Gastroesophageal sphincter (tissue), 4 donors: ENCODE measurements at places on chromosomes 2 and 18.

GRCh38 chr2:120856421-120856862 is 120.8 kb downstream of the GLI2 start:
- ATAC-seq = peak; percentile 80

DNA sequence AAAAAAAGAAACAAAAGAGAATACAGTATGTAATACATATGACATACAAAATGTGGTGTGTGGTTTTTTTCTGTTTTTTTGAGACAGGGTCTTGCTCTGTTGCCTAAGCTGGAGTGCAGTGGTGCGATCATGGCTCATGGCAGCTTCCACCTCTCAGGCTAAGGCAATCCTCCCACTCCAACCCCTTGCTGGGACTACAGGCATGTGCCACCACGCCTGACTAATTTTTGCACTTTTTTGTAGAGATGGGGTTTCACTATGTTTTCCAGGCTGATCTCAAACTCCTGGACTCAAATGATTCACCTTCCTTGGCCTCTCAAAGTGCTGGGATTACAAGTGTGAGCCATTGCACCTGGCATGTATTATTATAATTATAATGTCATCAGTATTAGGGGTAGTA is 38.9 kb downstream of the DHX57 start:
- ATAC-seq = no peak

DNA sequence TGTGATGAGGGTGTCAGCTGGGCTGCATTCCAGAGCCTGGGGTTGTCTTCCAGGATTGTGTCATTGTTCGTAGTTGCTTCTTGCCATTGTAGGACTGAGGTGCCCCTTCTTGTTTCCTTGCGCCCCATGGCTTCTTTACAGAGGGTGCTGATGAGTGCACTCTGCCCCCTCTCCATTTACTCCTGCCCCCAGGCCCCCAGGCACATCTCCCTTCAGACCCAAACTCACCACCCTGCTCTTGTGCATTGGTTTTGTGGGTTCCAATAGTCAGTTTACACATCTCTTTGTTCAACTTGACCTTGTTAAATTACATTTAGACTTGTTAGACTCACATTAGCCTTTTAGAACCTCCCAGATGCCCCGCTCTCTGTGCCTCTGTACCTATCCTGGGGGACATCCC is 33.1 kb downstream of the HJURP start:
- ATAC-seq = no peak

DNA sequence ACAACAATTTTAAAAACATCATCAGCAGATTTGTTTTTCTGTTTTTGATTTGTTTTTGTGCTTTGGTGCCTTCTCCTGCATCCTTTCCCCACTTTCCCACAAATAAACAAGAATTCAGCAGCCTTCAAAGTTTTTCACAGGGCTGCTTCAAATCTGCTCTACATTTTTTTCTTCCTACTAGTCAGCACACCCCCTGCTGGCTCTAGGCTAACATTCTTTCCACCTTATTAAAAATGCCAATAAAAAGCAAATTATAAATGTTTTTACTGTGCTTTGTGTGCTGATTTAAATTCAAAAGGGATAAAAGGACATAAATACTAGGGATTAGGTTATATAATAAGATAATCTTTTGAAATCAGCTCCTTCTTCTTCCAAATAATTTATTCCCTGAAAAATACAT is 6.2 kb upstream of the CNTNAP5 start:
- no peak for ATAC-seq

GRCh38 chr2:180406687-180407086 is 399.6 kb upstream of the CWC22 start:
- ATAC-seq = no peak

- no peak for ATAC-seq
Measured at GRCh38 chr2:143347271-143347695, 218.1 kb downstream of the ARHGAP15 start.

DNA sequence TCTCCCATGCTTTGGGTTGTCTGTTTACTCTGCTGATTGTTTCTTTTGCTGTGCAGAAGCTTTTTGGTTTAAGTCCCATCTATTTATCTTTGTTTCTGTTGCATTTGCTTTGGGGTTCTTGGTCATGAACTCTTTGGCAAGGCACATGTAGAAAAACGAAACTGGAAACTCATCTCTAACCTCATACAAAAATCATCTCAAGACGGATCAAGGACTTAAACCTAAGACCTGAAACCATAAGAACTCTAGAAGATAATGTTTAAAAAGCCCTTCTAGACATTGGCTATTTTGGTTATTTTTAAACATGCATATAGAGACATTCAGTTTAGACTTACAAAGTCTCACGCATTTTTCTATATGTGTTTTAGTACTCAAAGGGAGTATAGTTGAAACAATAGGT is 1164.3 kb upstream of the GYPC start:
- no peak for ATAC-seq

GRCh38 chr18:25284861-25285550 is 67.0 kb downstream of the ZNF521 start:
- peak; percentile 53 for ATAC-seq

GRCh38 chr2:84857566-84857965 is 23.3 kb downstream of the TRABD2A start:
- ATAC-seq = no peak

GRCh38 chr2:99831772-99832171 is 310.6 kb downstream of the AFF3 start:
- ATAC-seq = no peak

DNA sequence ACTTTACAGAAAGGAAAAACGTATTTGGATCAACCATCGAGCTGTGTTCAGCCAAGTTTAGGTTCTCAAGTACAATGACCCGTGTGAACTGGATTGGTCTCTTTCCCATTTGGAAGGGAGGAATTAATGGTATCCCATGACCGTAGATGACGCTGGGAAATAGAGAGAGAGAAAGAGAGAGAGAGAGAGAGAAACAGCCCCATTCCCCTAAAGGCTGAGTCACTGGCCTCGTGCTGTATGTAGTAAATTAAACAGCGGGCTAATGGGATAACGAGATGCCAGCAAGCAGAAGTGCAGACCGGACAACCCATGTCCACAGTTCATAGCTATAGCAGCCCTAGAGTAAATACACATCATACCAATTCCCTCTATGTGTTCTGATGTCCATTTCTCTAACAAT is 99.6 kb downstream of the BCL11A start:
- no peak for ATAC-seq

DNA sequence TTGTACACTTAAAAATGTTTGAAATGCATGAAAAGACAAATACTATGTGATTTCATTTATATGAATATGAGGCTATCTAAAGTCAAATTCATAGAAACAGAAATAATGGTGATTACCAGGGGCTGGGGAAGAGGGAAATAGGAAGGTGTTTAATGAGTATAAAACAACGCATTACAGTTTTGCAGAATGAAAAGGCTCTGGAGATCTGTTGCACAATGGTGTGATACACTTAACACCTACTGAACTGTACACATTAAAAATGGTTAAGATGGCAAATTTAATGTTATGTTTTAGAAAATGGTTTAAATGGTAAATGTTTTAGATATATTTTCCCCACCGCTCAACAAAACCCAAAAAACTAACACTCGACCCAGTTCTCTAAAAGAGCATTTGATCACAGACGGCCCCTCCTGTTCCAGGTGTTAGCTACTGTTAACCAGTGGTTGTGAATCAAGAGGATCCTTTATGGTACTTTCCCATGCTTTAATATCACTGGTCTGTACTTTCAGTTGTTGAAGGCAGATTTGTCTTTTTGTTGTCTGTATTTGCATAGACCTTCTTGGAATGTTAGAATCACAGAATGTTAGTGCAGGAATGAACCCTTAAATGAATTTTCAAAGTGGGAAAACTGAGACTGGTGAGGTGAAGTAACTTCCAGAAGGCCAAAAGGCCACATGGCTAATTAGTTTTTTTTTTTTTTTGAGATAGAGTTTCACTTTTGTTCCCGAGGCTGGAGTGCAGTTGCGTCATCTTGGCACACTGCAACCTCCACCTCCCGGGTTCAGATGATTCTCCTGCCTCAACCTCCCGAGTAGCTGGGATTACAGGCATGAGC is 10.2 kb downstream of the RAB10 start:
- ATAC-seq = no peak

GRCh38 chr18:49011291-49011746 is 60.6 kb upstream of the SMAD7 start:
- ATAC-seq = no peak

GRCh38 chr18:66167829-66168684 is 417.2 kb downstream of the CDH7 start:
- no peak for ATAC-seq

DNA sequence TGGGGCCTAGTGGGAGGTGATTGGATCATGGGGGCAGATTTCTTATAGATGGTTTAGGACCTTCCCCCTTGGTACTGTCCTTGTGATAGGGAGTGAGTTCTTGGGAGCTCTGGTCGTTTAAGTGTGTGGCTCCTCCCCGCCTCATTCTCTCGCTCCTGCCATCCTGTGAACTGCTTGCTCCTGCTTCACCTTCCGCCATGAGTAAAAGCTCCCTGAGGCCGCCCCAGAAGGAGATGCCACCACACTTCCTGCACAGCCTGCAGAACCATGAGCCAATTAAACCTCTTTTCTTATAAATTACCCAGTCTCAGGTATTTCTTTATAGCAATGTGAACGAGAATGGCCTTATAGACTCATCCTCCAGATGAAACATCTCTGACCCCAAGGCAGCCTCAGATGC is 101.5 kb downstream of the KCNF1 start:
- no peak for ATAC-seq

DNA sequence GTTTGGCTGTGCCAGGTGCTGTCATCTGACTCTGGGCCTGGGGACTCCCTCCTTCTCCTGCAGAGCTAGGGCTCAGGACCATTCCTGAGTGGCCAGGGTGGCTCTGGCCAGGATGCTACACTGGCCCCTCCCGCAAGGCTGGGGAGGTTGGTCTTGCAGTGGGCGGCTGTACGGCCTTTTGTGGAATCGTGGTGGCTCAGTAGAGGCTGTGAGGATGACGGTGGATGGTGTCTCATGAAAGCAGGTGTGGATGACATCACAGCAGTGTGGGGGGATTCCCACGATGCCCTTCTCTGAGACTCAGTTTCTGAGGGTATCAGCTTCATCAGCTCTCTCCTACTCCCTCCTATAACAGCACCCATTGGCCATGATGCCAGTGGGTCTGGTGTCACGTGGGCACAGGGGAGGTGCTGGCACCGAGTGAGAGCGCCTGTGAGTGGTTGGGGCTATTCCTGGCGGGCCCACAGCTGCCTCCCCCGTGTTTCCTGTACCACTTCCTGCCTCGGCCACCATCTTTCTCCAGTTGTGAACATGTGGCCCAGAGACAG is 144.2 kb upstream of the HDAC4 start:
- no peak for ATAC-seq

DNA sequence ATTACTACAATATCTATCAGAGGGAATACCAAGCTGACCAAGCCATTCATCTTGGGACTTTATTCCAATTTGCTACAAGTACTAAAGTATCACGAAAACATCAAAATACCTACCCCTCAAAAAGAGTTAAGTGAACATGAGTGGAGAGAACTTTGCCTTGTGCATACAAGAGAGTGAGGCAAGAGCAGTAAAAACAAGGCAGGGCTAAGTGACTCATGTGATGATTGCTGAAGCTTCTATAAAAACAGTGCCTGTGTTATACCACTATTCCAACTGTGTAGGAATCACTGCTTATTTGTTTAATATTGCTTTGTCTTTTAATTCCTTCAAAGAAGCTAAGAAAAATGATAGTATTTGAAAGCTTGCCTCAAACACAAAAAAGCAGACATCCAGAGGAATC is 61.2 kb downstream of the FARSB start:
- ATAC-seq = no peak

DNA sequence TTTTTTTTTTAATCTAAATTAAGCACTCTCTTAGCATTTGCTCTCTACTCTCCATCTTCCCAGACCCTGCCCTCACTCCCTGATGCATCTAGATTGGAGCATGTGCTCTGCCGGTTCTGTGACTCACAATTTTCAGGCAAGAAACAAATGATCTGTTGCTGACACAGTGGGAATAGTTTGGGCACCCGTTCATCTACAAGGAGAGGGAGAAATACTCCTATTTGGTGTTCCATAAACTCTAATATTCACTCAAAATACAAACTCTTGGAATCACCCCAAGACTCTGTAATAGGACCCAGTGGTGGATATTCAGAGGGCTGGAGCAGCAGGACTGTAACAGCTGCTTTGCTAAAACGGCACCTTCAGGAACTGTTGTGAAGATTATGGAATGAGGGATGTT is 37.1 kb upstream of the LINC00305 start:
- ATAC-seq = no peak

GRCh38 chr2:68692511-68692910 is 42.1 kb upstream of the ARHGAP25 start:
- no peak for ATAC-seq

- no peak for ATAC-seq
Measured at GRCh38 chr2:123495241-123495640, 529.8 kb upstream of the CNTNAP5 start.

DNA sequence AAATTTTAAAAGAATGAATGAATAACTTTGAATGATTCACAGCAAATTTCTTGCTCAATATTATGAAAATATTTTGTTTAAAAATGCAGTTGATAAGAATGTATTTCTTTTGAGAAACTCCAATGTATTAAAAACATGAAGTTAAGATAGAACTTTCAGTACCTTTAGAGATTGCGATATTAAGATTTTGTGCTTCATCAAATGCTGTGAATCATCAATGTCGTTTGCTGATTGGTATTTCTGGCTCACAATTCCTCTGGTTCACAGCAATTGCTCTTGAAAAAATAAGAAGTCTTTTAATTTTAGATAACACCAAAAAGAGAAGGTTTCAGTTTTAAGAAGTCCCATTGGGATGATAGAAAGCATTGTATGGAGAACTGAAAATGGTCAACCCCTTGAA is 228.7 kb downstream of the IKZF2 start:
- ATAC-seq = no peak

- no peak for ATAC-seq
Measured at GRCh38 chr2:113724010-113724409, 32.4 kb downstream of the SLC35F5 start.

- ATAC-seq = no peak
Measured at GRCh38 chr2:217650716-217651360, 352.0 kb downstream of the TNS1 start.

DNA sequence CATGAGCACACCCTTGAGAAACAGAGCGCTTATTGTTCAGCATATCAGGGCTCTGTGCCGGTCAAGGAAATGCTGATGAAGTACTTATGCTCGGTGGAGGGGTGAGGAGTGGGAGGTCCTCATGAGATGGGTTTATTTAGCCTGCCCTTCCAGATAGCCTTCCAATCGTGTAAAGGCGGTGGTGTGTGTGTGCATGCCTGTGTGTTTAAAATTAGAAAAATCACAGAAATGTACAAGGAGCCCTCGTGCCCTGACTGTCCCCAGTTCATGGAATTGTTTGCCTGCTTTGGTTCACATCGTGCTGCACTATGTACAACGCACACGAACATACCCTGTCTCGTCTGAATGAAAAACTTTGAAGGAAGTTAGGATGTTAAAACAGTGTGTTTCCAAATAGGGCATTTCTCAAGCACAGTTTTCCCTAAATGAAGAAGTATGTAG is 158.6 kb downstream of the AQP4 start:
- ATAC-seq = no peak

DNA sequence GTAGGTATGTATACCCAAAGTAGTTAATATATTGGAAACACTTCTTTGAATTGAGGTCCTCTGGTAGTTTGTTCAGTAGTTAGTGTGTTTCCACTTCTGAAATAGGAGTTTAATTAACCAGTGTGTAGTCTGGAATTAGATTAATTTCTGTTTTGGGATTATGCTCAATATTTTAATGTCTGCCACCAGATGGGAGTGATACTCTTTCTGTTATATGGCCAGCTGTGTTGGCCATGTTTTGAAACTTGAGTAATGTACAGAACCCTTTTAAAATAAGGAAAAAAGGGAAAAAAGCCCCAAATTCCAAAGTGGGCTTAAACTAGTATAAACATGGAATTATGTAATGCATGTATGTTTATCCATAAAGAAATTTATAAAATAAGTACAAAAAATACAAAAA is 147.7 kb downstream of the CTNNA2 start:
- ATAC-seq = no peak

GRCh38 chr2:176171351-176172006 is 14.4 kb downstream of the HOXD3 start:
- ATAC-seq = no peak
